ENCODE measurements at places on chromosomes 4 and X.

GRCh38 chr4:77731656-77732055 is 87.5 kb downstream of the CNOT6L start:
- DNase-seq = no peak

DNA sequence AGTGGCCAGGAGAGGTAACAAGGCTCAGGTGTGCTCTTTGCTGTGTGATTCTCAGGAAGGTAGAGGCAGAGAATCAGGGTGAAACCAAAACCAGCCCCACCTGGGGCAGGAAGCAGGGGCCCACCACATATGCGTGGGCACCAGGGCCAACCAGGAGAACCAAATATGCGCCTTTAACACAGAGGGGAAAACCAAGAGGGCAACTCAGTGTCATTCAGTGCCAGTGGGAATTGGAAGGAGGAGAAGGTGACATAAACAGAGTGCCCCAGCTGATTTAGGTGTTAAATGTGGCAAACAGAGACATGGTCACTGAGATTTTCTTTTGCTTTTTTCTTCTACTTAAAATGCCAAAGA is 106.8 kb upstream of the MAMLD1 start:
- no peak for DNase-seq

DNA sequence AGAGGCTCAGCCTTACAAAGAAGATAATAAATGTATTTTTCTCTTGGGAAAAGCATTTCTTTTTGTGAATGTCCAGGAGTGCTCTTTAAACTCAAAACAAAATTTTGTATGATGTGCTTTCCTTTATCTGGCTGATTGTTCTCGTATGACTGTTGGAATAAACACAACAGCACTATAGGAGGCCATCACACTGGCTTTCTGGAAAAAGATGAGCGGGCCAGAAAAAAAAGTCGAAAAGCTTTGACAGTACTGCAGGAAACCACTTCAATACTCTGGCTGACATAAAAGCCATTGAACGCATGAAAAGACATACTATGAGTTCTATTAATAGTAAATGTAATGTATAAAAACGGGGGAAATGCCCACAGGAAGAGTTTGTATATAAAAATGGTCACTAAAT is 64.7 kb upstream of the CTSO start:
- no peak for DNase-seq

GRCh38 chr4:52751487-52751911 is 274 bp upstream of the ERVMER34-1 start:
- peak; percentile 19 for DNase-seq

DNA sequence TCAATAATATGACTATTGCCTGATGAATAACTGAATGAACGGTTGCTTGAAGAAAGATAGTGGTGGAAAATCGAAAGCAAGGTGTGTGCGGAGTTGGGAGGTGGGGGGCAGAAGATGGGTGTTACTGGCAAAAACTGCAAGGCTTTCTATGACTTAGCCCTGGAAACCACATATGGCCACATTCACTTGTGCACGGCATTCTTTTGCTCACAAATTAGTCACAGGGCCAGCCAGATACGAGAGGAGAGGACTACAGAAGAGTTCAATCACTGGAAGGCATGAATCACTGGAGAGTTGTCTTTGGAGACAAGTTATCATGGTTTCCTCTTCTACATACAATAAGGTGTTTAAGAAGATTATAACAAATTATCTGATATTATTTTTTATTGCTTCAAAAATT is 626.5 kb upstream of the CPEB2 start:
- peak; percentile 37 for DNase-seq

DNA sequence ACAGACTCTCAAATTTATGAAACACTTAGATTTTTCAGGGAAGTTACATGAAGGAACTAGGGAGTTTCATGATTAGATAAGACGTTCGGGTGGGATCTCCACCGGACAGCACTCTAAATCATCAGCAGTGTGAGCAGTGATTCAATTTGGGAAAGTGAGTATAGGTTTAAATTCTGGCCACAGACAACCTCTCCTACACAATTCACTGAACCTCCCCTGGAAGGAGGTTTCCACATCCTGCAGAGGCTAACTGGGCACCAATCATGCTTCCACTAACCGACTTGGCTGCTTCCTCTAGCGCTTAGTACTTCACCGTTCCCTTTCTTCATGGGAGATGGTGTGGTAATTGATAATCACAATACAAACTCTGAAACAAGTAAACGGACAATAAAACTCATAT is 5.6 kb downstream of the CXCL9 start:
- DNase-seq = no peak

DNA sequence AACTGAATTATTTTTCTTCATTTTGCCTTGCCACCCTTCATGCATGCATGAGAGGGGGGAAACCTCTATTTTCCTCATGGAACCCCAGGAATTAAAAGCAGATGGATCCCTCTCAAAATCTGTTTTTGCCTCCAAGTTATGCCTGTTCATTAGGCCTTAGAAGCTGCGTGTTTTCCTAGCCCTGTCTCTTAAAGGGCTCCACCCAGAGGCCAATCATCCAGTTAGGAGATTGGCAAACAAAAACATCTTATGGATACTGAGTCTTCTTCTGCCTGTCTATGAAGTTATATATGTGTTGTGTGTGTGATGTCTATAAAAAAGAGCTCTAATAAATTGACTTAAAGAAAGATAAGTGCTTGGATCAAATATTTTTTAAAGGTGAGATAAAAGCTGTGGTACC is 142.9 kb downstream of the ANAPC10 start:
- no peak for DNase-seq

- DNase-seq = peak; percentile 88
These were observed 223.4 kb downstream of the SHROOM3 start for GRCh38 chr4:76658231-76659102.

DNA sequence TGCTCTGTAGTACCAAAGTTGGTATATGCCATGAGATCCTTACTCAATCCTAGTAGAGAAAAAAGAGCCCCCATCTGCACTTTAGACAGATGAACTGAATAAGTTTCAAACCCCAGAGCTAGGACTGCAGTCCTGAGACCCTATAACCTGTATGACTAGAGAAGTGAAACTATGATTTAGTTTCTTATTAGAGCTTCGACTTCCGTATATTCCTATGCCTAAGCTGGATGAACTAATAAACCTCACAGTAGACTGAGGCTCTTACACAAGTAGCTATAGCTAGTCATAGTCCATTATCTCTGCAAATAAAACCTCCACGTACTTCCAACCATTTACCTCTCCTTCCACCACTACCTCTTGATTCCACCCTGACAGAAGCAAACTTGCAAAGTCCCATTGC is 6.3 kb upstream of the OTUD4 start:
- no peak for DNase-seq

- DNase-seq = no peak
These were observed 187.3 kb upstream of the CXCL13 start for GRCh38 chr4:77418333-77418732.

DNA sequence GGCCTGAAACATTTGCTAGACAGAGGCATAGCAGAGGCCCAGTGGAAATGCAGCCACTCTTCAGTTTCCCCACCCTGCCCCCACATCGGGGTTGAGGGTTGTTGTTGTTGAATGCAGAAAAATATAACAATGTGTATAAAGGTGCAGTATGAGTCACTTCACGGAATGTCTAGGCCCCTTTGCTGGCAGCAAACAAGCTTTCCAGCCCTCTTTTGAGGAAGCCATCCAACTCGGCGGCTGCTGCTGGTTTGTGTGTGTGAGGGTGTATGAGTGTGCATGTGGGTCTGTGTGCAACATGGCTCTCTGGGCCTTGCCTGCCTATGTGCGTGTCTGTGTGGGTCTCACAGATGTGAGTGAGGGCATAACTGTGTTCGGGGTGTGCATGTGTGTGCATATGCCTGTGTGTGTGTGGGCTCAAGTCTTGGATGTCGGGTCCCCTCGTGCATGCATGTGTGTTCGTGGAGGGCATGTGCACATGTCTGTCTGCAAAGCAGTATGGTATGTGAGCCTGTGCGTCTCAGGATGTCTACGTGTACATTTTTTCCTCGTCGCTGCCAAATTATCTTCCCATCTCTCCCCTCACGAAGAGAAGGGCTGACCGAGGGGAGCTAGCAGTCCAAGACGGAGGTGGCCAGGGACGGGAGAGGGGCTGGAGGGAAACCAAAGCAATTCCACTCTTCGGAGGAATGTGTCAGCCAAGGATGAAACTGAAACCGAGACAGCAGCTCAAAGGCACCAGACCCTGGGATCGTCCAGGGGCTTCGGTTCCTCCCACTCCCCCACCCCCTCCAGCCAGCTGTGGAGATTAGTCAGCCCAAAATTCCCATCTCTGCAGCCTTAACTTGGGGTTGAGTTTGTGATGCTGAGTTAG is 8.4 kb upstream of the ELF4 start:
- DNase-seq = peak; percentile 79

- no peak for DNase-seq
These were observed 85.3 kb downstream of the TENM3 start for GRCh38 chr4:182328505-182328904.

DNA sequence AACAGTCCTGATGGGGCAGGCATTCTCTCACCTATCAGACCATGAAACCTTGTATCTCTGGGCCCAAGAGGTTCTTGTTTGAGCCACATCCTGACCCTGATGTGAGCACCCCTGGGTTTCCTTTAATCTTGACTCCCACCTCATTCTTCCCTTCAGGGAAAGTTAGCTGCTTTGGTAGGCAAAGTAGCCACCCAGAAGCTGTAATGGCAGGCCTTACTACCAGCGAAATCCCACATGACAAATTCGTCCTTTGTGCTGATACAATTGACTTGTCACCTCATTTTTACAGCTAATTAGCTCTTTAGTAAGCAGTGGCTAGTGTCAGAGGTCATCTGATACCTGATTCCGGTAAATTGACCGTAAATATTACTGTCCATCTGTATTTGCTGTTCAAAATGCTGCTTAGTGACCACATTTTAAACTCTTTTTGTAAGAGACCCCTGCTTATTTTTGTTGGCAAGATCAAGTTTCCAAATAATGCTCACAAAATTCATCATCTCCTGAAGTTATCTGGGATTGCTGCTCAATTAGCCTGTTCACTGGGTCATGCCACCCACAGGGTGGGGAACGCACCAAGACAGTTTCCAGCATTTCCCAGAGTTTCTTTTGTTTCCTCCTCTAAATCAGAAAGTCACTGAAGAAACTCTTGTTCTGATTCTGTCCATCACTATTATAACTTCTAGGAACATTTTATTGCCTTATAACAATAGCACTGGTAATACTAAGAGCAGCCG is 329.7 kb downstream of the GPAT3 start:
- DNase-seq = no peak

DNA sequence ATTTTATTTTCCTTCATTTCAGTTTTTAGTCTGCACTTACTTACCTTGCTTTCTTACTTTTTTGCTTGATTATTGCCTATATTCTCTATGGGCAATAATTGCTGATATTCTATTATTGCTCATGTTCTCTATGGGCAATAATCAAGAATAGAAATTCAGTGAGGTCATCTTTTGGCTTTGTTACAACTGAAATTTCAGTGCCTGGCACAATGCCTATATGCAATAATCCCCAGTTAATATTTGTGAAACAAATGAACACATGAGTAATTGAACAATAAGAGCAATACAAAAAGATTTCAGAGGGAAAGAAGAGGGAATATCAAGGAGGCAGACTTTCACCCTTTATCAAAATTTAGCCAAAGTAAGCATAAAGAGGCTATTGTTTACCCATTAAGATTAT is 48.6 kb upstream of the ARSJ start:
- no peak for DNase-seq

DNA sequence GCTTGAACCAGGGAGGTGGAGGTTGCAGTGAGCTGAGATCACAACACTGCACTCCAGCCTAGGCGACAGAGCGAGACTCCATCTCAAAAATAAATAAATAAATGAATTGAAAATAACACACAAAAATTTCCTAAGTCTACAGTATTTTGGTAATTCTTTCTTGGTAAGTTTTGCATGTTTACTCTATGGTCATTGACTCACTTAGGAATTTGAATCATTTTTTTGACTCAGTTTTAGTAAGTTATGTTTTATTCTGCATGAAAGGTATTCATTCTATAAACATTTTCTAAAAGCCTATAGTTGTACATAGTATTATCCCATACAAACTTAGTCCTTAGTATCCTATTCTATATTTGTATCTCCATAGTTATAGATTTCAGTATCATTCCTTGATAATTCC is 772.9 kb upstream of the SLIT2 start:
- peak; percentile 33 for DNase-seq

- DNase-seq = no peak
These were observed 4.4 kb upstream of the SOWAHB start for GRCh38 chr4:76902233-76902890.

GRCh38 chr4:48141048-48141447 is 7.0 kb upstream of the TXK start:
- peak; percentile 63 for DNase-seq

- no peak for DNase-seq
These were observed 5.9 kb downstream of the AIFM1 start for GRCh38 chrX:130159776-130160175.

DNA sequence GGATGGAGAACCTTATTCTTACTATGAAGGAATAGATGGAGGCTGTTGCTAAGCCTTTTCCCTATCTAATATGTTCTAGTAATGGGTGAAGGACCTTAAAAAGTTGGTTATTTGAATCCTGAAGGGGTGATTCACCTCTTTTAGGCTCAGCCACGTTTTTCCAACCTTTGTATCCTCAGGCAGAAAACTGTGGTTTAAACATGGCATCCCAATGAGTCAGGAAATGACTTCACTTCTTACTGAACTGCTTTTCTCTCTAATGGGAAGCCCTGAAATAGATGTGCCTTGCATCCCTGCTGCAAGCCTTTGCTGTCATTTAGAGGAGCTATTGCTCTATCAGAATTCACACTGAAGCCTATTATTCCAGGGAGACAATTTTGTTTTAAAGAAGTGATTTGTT is 191.0 kb upstream of the ARX start:
- peak; percentile 61 for DNase-seq

Measured in astrocyte of the spinal cord (primary cell).